Testis (tissue), 5 donors: ENCODE measurements at places on chromosomes 1 and 21. TPM values are rescaled to one million over a fixed set of nuclear protein-coding genes. Genes with fewer than 3 reads are reported as not detected.

LRRC7 gene
- total RNA-seq: 5.2 TPM

APOBEC4 gene
- total RNA-seq: 5.0 TPM

DNA sequence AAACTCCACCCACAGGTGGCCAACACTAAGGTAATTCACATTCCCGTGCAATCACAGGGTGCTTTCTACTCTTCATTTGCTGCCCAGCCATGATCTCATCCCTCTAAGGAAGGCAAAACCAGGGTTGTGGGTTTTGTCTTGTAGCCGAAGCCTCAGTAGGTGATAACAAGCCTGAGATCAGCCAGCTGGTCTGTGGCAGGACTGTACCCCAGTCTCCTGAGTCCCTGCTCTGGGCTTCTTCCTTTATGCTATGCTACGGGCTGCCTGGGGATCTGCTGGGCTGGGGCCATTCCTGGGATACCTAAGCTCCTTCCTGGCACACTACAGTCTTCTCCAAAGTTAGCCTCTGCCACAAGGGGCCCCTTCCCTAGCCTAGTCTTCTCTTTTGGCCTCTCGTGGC lies 9.8 kb downstream of the PPFIA4 start:
- no peaks in the 10 kb centered on the region for H3K36me3 ChIP-seq
- no peak overlapping the region for H3K4me3 ChIP-seq
- no peaks in the 10 kb centered on the region for H3K27me3 ChIP-seq
- H3K27ac ChIP-seq: no peak overlapping the region
- no peaks in the 10 kb centered on the region for H3K4me1 ChIP-seq

SELL gene
- 0.87 TPM for total RNA-seq

- H3K27me3 ChIP-seq: no peaks in the 10 kb centered on the region
- no peak for DNase-seq
- no peaks in the 10 kb centered on the region for H3K36me3 ChIP-seq
Observed at GRCh38 chr1:7610936-7611335, 160.2 kb upstream of the VAMP3 start.

NUF2 gene
- total RNA-seq: 24.8 TPM

GRCh38 chr1:107894605-107895004 lies 70.4 kb downstream of the VAV3 start:
- no peaks in the 10 kb centered on the region for H3K36me3 ChIP-seq
- no peaks in the 10 kb centered on the region for H3K27me3 ChIP-seq
- DNase-seq: no peak
- H3K4me1 ChIP-seq: no peaks in the 10 kb centered on the region
- H3K4me3 ChIP-seq: no peak overlapping the region
- H3K27ac ChIP-seq: no peak overlapping the region
